ENCODE measurements at places on chromosomes 3 and 15. TPM values are rescaled to one million over a fixed set of nuclear protein-coding genes. Genes with fewer than 3 reads are reported as not detected.

- no peak for DNase-seq
These were observed 984.1 kb downstream of the EPHA3 start for GRCh38 chr3:90091549-90091948.

DNA sequence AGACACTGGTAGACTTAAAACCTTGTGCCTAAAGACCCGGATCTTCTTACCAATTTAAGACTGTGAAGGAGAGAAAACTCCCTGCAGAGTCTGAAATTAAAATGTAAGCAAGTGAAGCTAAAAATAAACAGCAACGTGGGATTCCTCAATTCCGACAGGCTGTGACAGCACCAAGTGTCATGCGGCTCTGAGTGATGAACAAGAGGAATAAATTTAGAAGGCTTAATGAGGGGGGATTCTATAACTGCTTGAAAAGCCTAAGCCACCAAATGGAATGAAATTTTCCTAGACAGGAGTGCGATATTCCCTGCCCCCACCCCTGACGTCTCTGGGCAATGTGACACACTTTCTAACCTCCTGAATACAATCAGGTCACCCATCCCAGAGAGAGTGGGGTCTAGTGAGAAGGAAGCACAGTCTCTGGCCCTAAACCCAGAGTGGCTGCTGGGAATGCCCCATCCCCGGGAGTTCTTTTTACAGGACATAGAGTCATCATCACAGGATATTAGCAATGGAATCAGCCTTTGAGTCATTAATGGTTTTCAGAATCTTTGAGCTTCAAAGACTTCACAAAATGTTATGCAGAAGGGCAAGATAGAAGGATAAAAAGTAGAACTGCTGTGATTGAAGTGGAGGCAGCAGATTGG is 114.3 kb downstream of the EDEM1 start:
- no peak for DNase-seq

DNA sequence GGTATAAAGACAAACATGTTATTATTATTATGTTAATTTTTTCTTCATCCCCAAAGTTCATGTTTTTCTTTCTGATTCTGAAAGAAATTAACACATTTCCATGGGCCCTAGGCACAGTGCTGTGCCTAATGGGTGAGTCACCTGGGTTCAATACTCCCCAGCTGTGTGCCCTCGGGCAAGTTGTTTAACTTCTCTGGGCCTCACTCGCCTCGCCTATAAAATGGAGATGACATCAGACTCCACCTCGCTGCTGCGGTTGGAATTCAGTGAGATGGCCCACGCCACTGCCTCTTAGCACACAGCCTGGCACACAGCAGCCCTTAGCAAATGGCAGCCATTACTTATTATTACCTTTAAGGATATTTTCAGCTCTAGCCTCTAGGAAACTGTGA is 22.6 kb downstream of the DNASE1L3 start:
- no peak for DNase-seq

GRCh38 chr3:36011791-36012190 is 368.5 kb upstream of the STAC start:
- no peak for DNase-seq

DNA sequence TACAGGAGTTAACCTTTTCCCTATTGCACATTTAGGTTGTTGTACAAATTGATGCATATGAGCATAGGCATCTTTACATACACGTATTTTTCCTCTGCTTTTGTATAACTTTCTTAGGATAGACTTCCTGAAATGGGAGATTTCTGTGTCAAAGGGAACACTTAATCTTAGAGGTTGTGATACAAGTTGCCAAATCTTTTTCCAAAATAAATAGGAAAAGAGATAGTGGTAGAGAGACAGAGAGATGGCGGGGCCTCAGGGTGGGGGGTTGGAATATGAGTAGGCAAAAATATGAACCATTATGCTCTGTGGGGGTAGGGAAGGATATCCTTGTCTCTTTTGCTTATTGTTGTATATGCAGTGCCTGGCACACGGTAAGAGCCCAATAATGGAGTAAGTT is 70.7 kb upstream of the UBE2E1 start:
- DNase-seq, result no peak

Gene C15orf62
- 1.9 TPM for polyA plus RNA-seq

All from forelimb muscle (tissue), 1 donor.